ENCODE measurements at places on chromosomes 7 and 10. TPM values are rescaled to one million over a fixed set of nuclear protein-coding genes. Genes with fewer than 3 reads are reported as not detected.

DNA sequence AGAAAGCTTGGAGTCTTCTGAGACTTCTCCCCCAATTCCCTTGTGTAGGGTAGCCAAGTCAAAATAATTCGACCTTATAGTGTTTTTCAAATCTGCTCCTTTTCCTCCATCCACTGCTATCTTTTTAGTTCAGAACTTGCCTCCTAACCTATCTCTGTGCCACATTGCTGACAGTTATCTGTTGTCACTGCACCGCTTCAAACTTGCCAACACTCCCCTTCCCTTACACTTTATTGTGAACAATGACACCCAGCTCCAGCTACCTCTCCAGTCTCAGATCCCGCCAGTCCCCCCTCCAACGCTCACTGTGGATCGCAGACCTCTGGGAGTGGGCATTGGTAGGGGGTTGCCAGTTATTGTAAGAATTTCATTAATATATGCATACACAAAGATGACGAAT, 16.3 kb upstream of the HPS1 start:
- DNase-seq: no peak

GRCh38 chr7:69781412-69781846, 183.2 kb downstream of the AUTS2 start:
- no peak for DNase-seq

- DNase-seq: no peak
Measured at GRCh38 chr10:21530641-21531040, 3.4 kb upstream of the MLLT10 start.

DNA sequence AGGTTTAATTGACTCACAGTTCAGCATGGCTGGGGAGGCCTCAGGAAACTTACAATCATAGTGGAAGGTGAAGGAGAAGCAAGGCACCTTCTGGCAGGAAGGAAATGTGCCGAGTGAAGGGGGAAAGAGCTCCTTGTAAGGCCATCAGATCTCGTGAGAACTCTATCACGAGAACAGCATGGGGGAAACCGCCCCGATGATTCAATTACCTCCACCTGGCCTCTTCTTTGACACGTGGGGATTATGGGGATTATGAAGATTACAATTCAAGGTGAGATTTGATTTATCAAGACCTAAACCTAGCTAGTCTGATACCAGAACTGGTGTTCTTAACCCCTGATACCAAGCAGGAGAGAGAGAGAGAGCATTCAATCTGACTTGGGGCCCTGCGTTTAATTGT, 258.7 kb downstream of the PTEN start:
- DNase-seq: no peak

GRCh38 chr10:76433161-76434005, 1002.0 kb downstream of the LRMDA start:
- no peak for DNase-seq

DNA sequence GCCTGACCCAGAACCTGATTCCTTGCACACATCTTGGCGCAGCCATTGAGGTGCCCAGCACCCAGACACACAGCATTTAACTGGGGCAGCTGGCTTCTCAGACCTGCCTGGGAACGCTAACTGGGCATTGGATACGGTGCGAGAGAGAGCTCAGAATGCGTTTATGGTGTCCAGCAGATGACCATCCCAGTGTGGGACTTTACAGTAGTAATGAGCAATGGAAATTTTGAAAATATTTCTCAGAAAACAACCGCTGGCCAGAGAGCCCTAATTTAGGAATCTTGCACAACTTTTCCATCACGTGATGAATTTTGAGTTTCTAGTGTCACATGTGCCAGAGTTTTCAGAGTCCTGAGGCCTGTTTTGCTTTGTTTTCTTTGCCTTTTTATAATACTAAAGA, 78.2 kb upstream of the SEC61G start:
- DNase-seq: no peak

DNA sequence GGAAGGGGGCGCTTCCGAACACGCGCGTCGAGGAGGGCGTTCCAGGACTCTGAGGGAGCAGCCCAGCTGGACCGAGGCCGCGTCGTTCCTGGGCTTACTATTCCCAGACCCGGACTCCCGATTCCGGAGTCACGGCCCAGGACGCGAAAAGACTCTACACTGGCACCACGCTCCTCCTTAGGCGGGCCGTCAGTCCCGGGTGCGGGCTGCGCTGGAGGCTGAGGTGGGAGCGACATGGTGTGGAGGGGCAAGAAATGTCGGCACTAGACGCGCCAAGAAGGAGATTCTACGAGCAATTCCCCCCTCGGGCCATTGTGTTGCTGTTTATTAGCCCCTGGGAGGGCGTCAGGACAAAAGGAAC, 584 bp upstream of the RUNDC3B start:
- no peak for DNase-seq

GRCh38 chr7:113122744-113123143, 4.4 kb upstream of the SMIM30 start:
- DNase-seq: no peak

DNA sequence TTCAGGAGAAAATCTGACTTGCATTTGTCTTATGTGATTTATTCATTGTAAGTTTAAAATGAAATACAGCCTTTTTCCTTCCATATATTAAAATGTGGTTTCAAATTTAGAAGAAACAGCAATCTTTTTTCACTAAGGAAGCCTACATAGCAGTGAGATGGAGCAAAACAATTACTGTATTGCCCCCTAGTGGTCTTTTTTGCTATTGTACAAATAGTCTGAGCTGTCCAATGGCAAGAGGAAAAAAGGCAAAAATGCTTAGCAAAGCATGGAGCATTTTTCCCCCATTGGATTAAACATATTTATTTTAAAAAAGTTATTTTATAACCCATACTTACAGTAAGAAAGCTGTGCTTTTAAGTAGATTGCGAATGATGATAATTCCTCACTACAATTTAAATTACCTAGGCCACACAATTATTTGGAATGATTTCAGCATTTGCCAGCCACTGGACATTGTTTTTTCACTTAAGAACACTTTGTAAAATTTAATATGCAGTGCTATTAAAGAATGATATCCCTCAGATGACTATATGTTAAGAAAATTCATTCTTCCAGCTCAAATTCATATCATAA, 119.5 kb downstream of the CPED1 start:
- DNase-seq: peak; percentile 78

DNA sequence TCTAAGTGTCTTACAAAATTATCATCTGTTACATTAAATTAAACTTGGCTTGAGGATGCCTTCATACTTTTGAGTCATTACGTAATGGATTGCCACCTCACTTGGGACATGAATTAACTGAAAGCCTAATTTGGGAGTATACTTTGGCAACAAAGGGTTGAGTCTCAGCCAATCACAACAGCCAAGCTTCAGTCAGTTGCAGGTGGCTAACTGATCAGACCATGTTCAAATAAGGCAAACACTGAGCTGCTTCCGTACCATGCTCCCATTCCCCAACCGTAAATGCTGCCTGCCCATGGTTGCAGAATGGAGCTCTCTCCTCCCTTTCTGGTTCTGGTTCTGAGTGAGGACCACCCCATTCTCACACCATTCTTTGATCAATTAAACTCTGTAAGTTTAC, 92.9 kb upstream of the STK17A start:
- no peak for DNase-seq

- DNase-seq: no peak
Measured at GRCh38 chr7:27964820-27965219, 215.8 kb downstream of the JAZF1 start.

UNCX gene
- total RNA-seq: not detected

Data from endothelial cell of umbilical vein (primary cell).